ENCODE measurements at places on chromosomes 12 and 14. TPM values are rescaled to one million over a fixed set of nuclear protein-coding genes. Genes with fewer than 3 reads are reported as not detected.
A peak's percentile ranks its signal among the peaks of the same experiment; 100 is the strongest.

Gene TSPAN31
- 55.7 TPM for total RNA-seq

GRCh38 chr14:58964598-58964928, 223.9 kb upstream of the DAAM1 start:
- DNase-seq: no peak

DNA sequence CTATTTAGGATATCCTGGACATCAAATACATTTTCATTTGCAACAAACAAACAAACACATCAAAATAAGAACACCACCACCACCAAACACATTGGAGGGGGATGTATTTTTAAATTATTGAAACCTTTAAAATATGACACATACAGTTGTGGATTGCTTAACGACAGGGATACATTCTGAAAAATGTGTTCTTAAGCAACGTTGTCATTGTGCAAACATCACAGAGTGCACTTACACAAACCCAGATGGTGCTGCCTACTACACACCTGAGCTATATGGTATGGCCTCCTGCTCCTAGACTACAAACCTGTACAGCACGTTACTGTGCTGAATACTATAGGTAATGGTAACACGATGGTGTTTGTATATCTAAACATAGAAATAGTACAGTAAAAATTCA, 19.4 kb downstream of the PYGL start:
- DNase-seq: no peak

GRCh38 chr14:41868396-41868795, 261.7 kb downstream of the LRFN5 start:
- DNase-seq: peak; percentile 24

- DNase-seq: no peak
Measured at GRCh38 chr12:84376320-84376719, 536.3 kb downstream of the SLC6A15 start.

DNA sequence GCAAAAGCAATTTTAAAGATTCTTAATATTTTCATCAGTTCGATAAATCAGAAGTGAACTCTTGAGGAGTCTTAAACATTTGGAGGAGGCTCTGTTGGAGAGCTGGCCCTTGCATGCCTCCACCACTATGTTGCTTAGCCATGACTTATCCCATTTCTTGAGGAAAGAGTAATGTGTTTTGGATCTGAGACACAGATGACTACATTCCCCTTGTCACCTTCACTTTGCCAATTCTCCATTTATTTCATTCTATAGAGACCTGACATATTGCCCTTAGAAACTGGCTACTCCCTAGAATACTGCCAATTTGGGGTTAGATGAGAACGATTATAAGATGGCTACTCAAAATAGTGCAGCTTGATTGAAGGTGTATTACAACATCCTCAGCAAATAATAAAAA, 157.4 kb upstream of the TMEM260 start:
- no peak for DNase-seq

GRCh38 chr14:64394423-64394822, 6.3 kb downstream of the MTHFD1 start:
- DNase-seq: no peak

DNA sequence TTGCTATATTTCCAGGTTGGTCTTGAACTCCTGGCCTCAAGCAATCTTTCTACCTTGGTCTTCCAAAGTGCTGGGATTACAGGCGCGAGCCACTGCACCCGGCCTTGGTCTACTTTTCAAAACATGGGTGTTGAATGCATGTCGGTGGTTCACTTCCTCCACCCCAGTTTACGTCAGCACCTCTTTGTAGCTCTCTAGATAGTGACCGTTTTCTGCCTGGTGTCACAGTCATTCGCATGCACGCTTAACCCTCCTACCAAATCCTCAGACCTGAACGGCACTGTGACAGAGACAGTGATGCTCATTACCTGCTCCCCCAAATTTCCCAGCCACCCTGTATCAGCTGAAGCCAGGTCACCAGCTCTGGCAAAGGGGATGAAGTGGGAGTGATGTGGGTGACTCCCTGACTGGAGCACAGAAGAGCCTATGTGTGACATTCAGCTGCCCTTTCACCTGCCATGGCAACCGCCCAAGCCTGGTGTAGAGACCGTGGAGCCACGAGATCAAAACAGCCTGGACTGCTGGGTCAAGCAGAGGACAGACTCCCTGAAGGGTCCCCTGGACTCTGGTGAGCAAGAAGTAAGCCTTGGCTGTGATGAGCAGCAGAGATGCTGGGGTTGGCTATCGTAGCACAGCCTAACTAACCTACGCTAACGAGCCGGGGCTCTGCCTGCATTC, 66.2 kb upstream of the GPR68 start:
- DNase-seq: no peak

DNA sequence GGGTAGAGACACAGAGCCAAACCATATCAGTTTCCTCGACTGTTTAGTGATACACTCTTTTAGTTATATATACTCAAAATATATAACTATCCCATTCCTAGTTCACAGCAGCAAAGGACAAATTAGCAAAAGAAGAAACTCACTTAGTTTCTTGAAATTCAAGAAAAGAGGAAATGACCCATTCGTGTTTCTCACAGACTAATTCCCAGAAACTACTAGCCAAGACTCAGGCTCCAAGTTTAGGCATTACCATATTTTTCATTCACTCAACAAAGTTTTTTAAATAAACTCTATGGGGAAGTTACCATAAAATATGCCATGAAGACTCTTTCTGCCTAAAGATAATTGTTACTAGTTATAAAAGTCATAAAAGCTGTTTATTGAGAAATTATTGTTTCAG, 152.3 kb upstream of the DAAM1 start:
- DNase-seq: no peak

DNA sequence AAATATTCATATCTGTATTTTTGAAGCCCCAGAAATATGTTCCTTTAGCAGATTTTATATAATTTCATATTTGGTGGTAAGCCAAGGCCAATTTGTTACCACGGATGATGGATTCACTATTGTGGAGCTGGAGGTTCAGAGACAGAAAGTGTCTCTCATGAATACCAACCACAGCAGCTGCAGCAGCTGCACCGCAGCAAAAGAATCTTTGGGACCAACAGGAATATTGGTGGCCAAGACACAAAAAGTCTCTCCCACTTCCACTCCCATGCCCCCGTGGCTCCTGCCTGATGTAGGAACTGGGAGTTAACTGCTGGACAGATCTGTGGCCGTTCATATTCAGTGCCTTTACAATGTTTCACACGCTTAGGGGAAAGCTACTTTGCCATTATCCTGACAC, 155.3 kb downstream of the ADAMTS20 start:
- no peak for DNase-seq

Gene SYCP3
- 0.26 TPM for total RNA-seq

GRCh38 chr14:31902002-31902401, 175.1 kb upstream of the ARHGAP5 start:
- no peak for DNase-seq

GRCh38 chr14:81402123-81402495, 2.0 kb upstream of the STON2 start:
- DNase-seq: peak; percentile 75

DNA sequence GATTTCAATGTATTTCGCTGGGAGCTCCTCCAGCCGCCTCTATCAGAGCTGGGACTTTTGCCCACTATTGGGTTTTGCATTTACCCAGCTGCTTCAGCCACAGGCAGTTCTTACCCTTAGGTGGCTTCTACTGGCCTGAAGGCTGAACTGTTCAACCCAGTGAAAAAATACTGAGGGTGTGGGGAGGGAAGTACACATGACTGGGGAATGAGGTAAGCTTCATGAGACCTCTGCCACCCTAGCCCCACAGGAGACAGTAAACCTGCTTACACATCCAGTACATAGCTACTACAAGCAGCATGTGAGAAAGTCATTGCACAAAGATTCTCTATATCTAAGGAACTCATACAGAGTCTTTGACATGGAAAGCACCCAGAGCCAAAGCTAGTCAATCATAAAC, 411.1 kb downstream of the SYT1 start:
- DNase-seq: peak; percentile 42

- peak; percentile 89 for DNase-seq
Measured at GRCh38 chr14:52111583-52111982, 42.7 kb upstream of the NID2 start.

Gene KERA
- not detected for total RNA-seq

Gene TSHR
- not detected for total RNA-seq

DNA sequence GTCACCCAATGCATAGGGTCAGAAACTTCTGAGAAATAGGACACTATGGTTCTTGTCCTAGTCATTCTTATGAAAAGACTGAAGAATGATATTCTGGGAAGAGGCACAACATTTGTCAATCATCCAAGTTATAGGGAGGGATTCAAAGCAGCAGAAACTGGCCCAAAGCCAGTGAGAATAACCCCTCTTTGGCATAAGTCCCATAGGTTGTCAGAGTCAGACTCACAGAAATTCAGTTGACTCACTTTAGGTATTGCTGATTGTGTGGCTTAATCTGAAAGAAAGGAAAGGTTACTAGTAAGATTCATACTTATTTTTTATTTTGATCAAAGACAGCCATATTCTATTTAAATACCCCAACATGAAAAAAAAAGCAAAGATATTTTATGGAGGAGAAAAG, 151.0 kb downstream of the SRGAP1 start:
- DNase-seq: peak; percentile 20

Gene WNT5B
- 40.3 TPM for total RNA-seq

- DNase-seq: no peak
Measured at GRCh38 chr14:88327497-88327896, 4.4 kb upstream of the KCNK10 start.

Gene REP15
- 0.99 TPM for total RNA-seq

Gene AEBP2
- 27.2 TPM for total RNA-seq

Gene AMDHD1
- 0.33 TPM for total RNA-seq

- DNase-seq: no peak
Measured at GRCh38 chr14:63535918-63536317, 7.3 kb downstream of the PPP2R5E start.

DNA sequence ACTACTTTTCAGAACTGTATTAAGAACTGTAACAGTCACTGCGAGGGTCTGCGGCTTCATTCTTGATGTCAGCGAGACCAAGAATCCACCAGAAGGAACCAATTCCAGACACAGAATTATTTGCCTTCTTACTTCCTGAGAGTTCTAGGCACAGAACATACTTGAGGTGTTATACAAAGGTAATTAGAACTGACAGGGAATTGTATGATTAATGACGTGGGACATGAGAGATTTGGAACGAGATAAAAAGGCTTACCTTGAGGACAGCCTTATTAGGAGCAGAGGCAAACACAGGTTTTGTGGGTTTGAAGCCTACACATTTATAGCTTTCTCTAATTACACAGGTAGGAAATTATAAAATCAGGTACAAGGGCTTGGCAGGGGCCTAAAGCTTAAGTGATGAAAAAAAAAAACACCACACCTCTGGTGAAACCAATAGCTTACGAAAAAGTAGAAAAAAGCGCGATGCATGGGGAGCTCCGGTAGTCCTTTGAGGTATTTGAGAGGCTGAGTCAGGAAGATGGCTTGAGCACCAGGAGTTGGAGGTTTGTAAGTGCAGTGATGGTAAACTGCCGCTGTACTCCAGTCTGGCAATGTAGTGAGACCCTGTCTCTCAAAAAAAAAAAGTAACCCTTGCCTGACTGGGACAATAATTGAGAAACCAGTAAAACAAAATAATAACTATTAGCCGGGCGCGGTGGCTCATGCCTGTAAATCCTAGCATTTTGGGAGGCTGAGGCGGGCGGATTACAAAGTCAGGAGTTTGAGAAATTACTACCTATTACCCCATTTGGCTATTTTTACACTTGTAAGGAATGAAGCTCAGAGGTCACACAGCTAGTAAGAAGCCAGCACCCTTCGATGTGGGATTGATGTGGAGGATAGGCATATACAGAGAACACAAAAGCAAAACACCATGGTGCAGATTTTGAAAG, 795 bp upstream of the ACOT2 start:
- DNase-seq: peak; percentile 71

DNA sequence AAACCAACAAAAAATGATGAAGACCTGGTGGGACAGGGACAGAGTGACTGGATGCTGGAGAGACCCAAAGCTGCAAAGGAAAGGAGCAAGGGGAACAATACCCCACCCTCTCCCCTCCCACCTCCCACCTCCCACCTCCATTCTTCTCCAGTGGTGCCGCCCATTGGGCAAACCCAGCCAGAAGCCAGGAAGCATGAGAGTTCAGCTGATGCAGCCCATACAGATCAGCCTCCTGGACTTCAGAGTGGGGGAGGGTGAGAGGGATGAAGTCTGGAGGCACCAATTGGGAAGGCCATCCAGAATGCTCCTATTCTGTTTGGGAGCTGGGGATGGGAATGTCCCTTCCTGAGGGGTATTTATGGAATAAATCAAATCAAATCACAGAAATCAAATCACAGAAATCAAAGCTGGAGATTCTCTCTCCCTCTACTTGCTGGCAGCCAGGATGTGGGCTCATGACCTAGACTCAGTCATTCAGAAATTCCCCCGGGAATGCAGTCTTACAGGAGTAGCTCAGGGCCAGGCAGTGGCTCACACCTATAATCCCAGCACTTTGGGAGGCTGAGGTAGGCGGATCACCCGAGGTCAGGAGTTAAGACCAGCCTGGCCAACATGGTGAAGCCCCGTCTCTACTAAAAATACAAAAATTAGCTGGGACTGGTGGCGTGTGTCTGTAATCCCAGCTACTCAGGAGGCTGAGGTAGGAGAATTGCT, 31.1 kb downstream of the IRF2BPL start:
- no peak for DNase-seq

- no peak for DNase-seq
Measured at GRCh38 chr14:100721568-100721967, 5.1 kb upstream of the DLK1 start.

Gene AP5M1
- 15.2 TPM for total RNA-seq

GRCh38 chr12:46549527-46550265, 177.1 kb upstream of the SLC38A2 start:
- peak; percentile 96 for DNase-seq

DNA sequence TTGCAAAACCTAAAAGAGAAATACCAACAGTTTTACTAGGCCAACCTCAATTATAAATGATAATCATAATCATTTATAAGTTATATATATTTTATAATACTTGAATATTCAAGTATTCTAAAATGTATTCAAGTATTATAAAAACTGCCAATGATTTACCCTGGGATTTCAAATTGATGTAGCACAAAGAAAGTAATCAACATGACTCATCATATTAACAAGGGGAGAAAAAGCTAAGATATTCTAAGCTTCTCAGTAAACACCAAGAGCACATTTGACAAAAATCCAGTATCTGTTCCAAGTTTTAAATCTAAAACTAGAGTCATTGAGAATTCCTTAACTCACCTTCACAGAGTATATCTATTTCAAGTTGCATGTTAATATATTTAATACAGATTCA, 56.1 kb downstream of the CAPZA3 start:
- no peak for DNase-seq

DNA sequence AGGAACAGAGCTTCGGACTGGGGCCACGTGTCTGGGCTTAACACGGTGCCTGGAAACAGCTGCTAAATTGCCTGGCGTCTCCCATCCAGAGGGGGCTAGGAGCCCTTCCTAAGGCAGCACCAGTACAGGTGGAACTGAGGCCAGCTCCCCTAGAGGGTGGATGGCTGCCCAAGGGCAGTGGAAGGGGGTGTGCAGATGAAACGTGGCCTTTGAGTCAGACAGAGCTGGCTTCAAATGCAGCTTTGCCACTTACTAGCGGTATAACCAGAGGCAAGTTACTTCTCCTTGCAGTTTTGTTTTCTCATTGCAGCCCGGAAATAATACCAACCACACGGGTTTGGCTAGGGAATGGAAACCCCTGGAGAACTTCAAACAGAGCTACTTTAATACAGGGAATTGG, 59.3 kb upstream of the SLC24A4 start:
- no peak for DNase-seq

Gene GPRC5D
- not detected for total RNA-seq
